IPS DF 6.9 (cell line): ENCODE measurements at places on chromosomes 2 and 18.

DNA sequence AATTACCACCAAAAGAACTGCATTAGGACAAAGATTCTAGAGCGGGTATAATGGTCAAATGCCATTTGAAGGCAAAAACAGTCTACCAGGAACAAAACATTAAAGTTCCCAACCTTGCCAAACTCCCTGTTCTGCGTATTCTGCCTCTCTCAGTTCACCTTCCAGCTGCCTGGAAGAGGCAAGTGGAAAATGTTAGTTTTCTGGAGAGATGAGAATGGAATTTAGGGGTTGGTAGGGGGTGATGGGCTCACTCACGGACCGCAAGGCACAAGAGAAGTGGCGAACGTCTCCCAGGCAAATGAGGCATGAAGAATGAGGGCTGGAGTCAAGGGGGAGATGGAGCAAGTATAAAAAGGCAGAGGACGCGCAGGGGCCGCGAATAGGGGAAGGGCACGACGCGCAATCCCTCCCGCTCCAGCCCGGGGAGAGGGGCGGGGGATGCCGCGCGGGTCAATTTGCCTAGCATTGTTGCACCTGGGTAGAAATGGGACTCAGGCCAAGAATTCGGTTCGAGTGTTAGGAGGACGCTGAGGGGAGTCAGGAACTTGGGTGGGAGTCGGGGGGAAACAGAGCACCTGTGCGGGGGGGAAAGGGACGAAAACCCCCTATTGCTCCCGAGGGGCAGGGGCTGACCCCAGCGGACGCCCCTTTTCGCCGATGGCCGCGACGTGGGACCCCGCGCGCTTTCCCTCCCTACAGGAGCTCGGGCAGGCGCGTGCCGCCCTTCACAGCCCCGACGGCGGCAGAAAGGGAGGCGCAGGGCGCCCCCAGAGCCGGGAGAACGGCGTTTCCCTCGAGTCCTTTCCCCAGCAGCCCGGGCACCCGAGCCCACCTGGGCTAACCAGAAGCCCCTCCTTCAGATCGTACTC, 573 bp downstream of the PAIP2B start:
- no peak for DNase-seq

DNA sequence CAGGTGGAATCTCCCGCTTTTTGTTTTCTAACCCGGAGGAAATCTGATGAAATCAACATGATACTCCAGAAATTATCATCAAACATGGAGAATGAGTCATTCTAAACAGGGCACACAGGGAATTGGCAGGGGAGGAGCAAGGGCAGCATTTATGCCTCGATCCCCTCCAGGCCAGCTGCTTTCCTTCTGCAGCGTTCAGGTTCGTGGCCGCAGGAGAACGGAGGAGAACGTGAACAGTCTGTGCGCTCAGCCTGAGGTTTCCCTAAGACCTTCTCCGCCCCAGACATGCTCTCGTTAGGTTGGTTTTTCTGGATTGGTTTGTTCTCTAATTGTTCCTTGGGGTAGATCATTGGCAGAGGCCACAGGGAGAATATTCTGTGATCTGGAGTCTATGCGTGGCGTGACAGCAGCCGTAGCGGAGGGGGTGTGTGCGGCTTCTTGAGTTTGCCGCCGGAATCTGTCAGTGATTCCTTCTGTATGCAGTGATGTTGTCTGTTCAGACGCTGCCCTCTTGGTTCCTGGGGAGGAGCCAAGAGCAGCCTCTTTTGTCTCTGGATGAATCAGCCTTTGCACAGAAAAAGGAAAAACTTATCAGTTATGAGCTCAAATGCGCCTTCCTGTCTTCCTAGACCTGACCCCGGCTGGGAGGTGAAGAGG, 75.9 kb downstream of the SH3BP4 start:
- DNase-seq: no peak

- no peak for DNase-seq
Observed at GRCh38 chr18:48042431-48042830, 112.0 kb upstream of the SMAD2 start.

DNA sequence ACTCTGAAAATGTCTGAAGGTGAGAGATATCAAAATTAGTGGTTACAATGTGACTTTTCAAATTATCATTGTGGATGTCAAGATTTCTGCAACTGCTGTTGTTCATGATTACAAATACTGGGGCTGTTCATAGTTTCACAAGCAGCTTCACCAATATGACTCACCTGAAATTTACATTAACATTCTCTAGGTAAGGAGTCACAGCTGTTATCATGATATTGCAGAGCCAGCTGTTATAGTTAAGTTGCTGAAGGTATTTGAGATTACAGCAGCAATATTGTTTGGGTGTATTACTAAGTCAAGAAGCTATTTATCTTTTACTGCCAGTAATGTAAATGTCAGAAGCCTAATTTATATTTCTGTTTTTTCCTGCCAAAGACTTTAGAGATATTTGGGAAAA, 140.0 kb downstream of the MC4R start:
- DNase-seq: no peak

- no peak for DNase-seq
Observed at GRCh38 chr18:79577451-79578395, 101.9 kb upstream of the CTDP1 start.

DNA sequence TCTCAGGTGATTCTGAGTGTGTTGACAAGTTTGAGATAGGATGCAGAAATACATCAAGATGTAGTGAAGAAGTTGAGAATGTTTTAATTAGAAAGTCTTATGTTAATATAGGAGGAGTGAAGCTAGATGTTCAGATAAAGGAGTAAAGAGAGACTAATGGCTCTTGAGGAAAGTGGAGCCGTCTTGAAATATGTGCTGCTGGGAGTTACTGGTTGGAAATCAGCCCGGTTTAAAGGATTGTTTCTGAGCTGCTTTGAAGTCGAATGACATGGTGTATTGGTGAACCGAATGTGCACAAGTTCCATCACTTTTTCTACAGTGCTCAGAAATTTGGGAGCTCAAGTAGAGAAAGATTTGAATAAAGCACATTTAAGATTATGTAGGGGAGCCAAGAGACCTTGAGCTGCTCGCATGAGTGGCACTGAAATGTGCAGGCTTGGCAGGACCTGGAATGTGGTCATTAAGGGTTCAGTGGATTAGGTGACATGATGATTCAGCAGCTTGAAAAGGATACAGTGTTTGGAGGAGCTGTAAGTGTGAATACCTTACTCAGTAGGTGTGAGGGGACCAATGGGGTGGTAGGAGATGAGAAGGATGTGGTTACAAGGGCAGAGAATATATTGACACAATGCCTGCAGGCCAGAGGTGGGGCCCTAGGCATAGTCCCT, 68.6 kb downstream of the CAB39 start:
- no peak for DNase-seq

GRCh38 chr2:57877811-57878170, 168.8 kb upstream of the VRK2 start:
- no peak for DNase-seq

DNA sequence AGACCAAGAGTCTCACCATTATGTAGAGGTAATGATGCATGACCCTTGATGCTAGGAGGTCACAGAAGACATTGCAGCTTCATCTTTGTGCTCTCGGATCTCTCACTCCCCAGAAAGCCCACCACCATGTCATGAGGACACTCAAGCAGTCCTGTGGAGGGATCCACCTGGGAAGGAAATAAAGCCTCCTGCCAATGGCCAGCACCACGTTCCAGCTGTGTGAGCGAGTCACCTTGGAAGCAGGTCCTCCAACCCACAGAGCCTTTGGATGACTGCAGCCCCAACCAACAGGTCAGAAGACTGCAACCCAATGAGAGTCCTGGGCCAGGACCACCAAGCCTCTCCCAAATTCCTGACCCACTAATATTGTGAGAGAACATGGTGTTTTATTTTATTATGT, 38.4 kb downstream of the CYP26B1 start:
- DNase-seq: no peak

DNA sequence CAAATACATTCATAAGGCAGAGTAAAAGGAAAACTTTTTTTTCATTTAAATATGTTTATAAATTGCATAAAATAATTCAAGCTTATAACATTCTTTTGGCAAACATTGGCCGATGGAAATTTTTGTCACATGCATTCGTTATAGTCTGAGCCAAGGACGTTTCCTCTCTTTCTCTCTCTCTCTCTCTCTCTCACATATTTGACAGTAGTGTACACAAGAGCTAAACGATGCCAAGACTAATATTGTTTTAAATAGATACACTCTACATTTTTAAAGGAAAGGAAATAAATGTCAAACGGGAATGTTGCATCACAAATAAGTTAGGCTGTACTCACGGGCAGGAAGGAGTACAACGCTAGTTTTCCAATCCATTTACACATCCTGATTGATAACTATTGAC, 251.1 kb upstream of the SMIM21 start:
- DNase-seq: no peak

GRCh38 chr18:13500869-13501542, 225.4 kb downstream of the FAM210A start:
- DNase-seq: no peak

GRCh38 chr2:144516411-144516980, 3.4 kb downstream of the ZEB2 start:
- no peak for DNase-seq
